ENCODE measurements at places on chromosomes 3 and 15.
A peak's percentile ranks its signal among the peaks of the same experiment; 100 is the strongest.

DNA sequence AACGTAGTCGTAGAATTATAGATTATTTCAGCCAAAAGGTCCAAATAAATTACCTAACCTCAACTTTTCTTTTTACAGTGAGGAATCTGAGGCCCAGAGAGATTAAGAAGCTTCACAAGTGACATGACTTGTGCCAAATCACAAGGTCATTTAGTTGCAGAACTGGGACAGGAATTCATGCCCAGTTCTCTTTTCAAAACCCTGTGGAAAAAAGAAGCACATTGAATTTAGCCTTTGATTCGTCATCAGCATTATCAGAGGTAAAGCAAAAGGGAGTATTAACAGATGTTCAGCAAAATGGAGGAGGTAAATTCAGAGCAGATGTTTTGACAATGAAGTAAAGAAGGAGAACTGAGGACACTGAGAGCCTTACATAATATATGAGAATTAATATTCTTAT lies 4.5 kb downstream of the SERPINI2 start:
- DNase-seq: no peak

DNA sequence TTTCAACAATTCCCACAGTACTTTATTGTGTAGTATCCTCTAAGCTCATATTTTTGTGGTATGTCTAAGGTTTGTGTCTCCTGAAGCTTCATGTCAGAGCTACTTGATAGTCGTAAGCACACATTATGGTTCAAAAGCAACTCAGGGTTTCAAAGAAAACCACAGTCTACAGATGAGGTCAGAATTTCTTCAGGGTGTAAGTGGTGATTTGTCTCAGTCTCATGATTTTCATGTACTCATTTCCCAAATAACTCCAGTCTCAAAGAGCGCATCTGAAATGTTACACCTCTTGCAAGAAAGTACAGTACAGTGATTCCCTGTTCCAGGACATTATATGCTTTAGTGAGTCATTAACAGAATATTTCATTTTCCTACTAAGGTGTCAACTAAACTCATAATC lies 47.5 kb upstream of the SSR3 start:
- peak; percentile 56 for DNase-seq

GRCh38 chr15:98955961-98956723 lies 51.5 kb downstream of the PGPEP1L start:
- DNase-seq: no peak

DNA sequence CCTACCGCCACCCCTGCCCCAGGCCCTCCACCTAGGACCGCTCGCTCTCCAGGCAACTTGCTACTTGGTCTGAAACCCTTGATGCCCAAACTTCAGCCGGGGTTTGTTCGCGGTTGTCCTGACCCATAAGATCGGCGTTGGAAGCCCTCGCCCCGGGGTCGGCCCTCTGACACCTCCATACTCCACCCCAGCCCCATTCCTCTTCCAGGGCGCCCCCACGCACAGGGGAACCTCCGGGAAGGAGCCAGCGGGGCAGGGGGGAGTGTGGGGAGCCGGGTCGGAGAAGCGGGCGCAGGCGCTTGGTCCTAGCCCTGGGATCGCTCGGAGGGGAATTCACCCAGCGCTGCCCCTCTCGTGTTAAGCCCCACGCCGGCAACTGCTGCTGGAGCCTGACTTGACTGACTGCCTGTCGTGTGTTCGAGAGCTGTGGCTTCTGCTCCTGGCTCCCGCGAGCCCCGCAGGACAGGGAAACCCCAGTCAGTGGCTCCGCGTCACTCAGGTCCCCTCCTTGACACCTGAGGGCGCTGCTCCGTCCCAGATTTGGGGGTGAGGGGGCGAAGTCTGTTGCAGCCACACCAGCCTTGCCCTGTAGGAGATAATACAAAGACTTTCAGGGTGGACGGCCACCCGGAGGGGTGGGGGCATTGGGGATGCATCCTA lies 675 bp downstream of the RYR3 start:
- no peak for DNase-seq

DNA sequence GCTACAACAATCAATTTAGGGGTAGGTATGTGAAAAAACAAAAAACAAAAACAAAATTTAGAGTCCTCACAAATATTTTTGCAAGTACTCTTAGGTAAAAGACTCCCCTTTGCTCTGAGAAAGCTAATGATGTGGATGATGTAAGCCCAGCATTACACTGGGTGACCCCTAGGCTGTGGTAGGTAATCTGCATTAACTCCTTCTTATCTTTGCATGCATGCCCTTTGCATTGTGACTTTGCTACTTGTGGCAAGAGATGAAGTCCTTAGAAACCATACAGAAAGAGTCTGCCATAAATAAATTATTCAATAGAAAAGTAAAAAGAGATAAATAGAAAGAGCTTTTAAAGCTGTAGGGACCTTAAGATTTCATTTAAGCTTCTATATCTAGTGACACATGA lies 159.7 kb upstream of the MBNL1 start:
- no peak for DNase-seq

Data from astrocyte of the spinal cord (primary cell).